ENCODE measurements at places on chromosomes 7 and 10.

GRCh38 chr10:95196046-95196445 is 2.0 kb downstream of the ACSM6 start:
- no peak for DNase-seq

GRCh38 chr10:57776688-57777432 is 490.8 kb downstream of the IPMK start:
- DNase-seq, result no peak

DNA sequence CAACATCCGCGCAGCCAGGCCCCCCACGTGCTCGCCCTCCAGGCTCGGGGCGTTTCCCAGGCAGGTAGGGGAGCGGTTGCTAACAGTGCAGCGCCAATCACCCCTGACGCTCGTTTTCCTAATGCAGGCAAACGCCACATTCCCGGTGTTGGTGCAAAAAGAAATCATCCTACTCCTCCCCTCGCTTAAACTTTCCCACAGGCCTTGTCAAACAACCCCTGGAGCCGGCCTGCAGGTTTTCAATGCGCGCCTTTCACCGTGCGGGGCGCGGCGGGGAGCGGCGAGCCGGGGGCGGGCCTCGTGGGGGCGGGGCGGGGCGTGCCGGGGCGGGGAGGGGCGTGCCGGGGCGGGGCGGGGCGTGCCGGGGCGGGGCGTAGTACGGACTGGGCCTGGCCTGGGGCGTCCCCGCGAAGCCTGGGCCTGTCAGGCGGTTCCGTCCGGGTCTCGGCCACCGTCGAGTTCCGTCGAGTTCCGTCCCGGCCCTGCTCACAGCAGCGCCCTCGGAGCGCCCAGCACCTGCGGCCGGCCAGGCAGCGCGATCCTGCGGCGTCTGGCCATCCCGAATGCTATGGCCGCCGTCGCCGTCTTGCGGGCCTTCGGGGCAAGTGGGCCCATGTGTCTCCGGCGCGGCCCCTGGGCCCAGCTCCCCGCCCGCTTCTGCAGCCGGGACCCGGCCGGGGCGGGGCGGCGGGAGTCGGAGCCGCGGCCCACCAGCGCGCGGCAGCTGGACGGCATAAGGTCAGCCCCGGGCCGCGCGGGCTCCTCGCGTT is at the start of gene ECHDC3:
ECHDC3 (plus strand) TSS at position 374 of the 770 bp plus-strand sequence; CDS start at position 569, 195 bp downstream.
- DNase-seq, result no peak

GRCh38 chr10:83564889-83565588 is 574.3 kb upstream of the GHITM start:
- DNase-seq, result no peak

GRCh38 chr7:121000081-121000983 is 11.8 kb downstream of the CPED1 start:
- no peak for DNase-seq

DNA sequence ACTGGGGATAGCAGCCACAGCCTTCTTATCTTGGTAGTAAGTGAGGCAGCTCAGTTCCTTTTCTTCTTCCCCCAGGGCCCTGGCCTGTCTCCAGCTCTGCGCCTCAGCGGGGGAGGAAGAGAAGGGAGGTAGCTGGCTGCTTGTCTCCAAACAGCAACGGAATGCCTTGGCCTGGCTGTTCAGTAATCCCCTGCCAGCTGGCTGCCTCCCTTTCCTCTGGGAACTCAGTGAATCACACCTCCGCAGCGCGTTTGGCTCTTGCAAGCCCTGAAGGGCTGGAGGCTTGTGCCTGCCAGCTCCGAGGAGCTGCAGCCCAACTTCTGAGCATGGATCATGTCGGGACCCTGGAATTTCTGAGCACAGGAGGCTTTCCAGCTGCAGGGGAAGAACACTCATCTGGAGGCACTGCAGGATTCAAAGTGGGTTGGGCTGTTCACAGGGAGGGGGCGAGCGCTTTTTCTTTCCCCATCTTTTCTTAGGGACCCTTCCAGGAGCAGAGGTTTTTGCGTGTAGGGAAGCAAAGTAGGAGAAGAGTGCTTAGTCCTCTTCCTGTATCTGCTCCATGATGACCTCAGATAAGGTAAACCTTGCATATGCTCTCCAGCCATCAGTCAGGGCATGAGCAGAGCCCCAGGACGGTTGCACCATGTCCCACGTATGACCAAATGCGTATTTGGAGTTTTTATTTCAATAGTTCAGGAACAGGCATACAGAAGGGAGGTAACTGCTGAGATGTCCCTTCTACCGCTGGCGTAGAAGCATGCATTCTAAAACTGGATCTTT is 253.2 kb upstream of the INHBA start:
- no peak for DNase-seq

DNA sequence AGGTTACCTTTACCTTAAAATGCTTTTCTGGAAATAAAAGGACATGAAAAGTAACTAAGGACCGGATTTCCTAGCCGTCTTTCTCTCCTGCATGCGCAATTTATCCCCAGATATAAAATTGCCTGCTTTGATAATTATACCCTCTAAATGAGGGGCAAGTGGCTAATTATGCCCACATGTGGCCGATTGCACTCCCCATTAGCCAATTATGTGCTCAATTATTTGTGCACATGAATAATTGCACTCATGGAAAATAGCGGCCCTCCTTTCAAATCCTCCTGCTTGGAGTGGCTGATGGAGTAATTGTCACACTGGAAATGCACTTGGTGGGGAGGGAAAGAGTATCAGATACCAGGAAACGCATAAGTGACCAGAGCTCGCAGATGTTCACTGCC is 66.4 kb upstream of the ATRNL1 start:
- DNase-seq, result peak; percentile 73

- DNase-seq, result no peak
Measured at GRCh38 chr10:110304394-110304779, 333 bp downstream of the SMNDC1 start.

DNA sequence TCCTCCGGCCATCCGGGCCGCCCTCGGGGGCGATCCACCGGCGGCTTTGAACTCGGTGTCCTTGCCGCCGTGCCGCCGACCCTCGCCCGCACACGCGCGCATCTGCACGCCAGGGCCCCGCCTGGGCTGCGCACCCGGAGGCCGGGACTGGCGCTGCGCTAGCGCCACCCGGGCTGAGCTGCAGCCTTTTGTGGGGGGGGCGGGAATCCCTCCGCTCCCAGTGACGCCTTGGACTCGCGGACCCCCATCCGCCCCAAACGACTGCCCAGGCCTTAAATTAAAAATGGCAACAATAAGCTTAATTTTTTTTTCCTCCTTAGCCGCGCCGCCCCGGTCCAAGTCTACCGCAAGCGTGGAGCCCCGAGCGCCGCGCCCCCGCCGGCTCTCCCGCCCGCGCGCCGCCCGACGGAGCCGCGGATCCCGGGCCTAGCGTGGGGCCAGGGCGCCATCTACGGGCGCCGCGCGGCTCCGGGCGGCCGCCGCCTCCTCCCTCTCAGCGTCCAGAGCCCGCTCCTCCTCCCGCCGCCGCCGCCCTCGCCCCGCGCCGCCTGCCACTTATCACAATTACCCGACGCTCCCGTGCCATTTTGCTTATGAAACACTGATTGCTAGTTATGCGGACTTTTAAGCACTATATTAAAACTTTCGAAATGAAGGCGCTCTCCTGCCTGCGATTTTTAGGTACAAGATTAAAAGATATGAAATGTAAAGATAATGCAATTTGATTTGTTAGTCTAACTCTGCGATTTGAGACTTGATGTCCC is 7.5 kb upstream of the EBF3 start:
- no peak for DNase-seq

- DNase-seq, result peak; percentile 34
Measured at GRCh38 chr7:73451780-73452398, 18.3 kb downstream of the FZD9 start.

- DNase-seq, result no peak
Measured at GRCh38 chr7:120997882-120998474, 9.5 kb downstream of the CPED1 start.

- no peak for DNase-seq
Measured at GRCh38 chr7:39592586-39592985, 26.4 kb downstream of the YAE1 start.

- DNase-seq, result no peak
Measured at GRCh38 chr7:64314566-64314965, 805 bp downstream of the ZNF736 start.

DNA sequence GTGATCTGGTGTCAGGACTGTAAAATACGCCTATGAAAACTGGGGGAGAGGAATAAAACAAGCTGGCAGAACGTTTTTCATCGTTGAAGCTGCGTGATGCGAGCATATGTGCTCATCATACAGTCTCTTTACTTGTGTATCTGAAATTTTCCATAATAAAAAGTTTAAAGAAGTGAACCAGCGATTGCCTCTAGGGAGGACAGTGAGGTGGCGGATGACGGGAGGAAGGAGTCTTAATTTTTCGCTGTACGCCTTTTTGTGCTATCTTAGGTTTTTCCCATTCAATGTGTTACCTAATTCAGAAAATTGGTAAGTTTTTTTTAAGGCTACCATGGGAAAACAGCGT is 891 bp upstream of the WAPL start:
- no peak for DNase-seq

GRCh38 chr10:2244471-2244870 is 507.1 kb upstream of the ADARB2 start:
- no peak for DNase-seq

GRCh38 chr7:50356212-50356944 is 51.9 kb downstream of the IKZF1 start:
- DNase-seq, result no peak

DNA sequence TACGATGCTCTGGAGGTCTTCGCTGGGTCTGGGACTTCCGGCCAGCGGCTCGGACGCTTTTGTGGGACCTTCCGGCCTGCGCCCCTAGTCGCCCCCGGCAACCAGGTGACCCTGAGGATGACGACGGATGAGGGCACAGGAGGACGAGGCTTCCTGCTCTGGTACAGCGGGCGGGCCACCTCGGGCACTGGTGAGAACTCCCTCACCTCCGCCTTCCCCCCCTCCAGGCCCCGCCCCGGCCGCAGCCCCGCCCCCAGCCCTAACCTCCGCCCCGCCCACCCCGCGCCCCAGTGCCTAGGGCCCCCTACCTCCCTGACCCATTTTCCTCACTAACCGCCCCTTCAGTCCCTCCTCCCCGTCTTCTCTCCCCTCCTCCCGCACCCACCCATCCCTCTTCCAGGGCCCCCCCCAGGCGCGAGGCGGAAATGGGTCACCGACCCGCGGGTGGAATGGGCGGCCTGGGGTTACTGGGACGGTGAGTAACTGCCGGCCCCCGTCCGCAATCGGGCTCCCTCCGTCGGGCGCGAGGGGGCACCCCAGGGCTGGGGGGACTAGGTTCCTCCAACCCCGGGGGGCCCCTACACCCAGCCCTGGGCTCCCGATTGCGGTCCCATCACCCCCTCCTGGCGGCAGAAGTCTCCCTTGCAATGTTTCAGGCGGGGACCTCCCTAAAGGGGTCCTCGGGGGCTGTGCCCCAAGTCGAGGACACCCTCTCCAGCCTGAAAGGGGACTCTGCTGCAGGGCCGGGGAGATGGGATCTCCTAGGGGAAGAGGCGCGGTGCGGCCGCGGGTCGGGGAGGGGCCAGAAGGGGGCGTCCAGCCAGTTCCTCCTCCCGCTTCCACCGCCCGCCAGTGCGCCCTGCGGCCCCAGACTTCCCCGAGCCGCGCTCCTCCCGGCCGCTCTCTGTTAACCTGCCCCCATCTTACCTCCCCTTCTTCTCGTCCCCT is 2.1 kb downstream of the PCOLCE start:
- peak; percentile 33 for DNase-seq

- DNase-seq, result peak; percentile 14
Measured at GRCh38 chr7:111394891-111395290, 167.4 kb downstream of the IMMP2L start.

DNA sequence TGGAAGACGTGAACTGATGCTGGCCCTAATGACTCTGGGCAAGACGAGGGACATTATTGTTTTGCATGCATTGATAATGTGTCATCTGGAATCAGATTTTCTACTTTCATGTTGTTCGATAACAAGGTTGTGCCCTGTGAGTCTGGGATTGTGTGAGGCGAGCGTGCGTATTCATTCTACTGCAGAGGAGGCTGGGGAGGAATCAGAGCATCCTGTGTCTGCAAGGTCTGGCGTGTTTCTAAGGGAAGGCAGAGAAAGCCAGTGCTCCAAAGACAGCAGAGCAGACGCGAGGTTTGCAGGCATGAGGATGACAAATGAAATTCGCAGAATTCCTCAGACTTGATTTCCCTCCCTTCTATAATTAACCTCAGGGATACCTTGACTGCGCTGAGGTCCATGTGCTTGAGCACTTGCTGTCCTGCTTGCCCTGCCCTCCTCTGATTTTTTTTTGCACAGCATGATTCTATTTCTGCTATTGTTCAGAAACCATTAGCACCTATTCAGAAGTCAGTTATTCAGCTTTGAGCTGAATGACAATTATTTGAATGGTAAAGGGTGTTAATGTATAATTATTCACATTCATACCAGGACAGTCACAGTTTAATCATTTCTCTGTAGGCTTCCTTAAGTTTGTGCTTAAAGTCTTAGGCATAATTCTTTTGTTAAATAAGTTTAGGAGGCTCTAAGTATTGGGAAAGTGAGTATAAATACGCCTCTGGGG is 233.6 kb downstream of the EBF3 start:
- no peak for DNase-seq

- DNase-seq, result no peak
Measured at GRCh38 chr7:99557940-99558305, 519 bp upstream of the ZNF655 start.

DNA sequence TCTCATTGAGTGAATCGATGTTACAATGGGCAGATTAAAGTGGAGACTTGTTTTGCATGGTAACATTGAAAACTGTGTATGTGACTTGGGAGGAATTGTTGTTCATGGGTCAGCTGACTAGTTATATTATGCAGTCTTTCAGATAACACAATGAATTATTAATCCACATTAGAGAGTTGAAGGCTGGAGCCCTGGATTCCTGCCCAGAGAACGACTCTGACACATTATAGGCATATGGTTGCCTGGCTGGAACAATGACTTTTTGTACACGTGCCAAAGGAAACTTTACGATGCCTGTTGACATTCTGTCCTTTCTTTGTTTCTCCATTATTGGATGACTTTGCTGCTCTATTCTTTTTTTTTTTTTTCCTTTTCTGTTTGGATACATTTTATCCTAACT is 52.3 kb upstream of the TMEM229A start:
- DNase-seq, result no peak

GRCh38 chr10:68202960-68203353 is 29.0 kb downstream of the ATOH7 start:
- no peak for DNase-seq

Measured in NCI-H1092 (cell line).